ENCODE measurements at places on chromosomes 6 and 20. TPM values are rescaled to one million over a fixed set of nuclear protein-coding genes. Genes with fewer than 3 reads are reported as not detected.

DNA sequence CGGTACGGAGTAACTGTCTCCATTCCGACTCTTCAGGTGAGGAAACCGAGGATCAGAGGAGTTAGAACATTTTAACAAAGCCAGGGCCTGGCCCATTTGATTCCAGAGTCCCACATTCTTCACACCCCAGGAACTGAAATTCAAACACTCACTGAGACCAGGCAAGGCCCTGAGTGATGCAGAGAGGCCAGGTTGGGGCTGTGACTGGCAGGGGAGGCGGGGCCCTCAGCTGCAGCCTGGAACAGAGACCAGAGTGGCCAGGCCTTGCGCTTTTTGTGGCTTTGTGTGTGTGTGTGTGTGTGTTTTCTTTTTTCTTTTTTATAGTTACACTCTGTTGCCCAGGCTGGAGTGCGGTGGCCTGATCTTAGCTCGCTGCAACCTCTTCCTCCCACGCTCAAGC is 57.2 kb downstream of the BCAS4 start:
- DNase-seq: no peak
- H3K27me3 ChIP-seq: no peaks in the 10 kb centered on the region
- H3K4me3 ChIP-seq: no peak overlapping the region
- no peaks in the 10 kb centered on the region for H3K4me1 ChIP-seq

- H3K27ac ChIP-seq: no peak overlapping the region
- DNase-seq: no peak
- H3K4me1 ChIP-seq: no peaks in the 10 kb centered on the region
- H3K4me3 ChIP-seq: no peak overlapping the region
- peaks cover 4% of the 10 kb centered on the region for H3K27me3 ChIP-seq
- no peaks in the 10 kb centered on the region for H3K36me3 ChIP-seq
Measured at GRCh38 chr6:77686931-77687330, 34.1 kb downstream of the MEI4 start.

GRCh38 chr6:74731204-74731603 is 474.6 kb downstream of the COL12A1 start:
- peak; percentile 83 for DNase-seq
- H3K36me3 ChIP-seq: no peaks in the 10 kb centered on the region
- H3K4me3 ChIP-seq: no peak overlapping the region
- H3K27ac ChIP-seq: no peak overlapping the region
- no peaks in the 10 kb centered on the region for H3K27me3 ChIP-seq

FAM209A gene
- polyA plus RNA-seq: 0.13 TPM

PLCB4 gene
- polyA plus RNA-seq: 0.38 TPM

TRAPPC3L gene
- not detected for polyA plus RNA-seq

- H3K4me3 ChIP-seq: no peak overlapping the region
- no peak overlapping the region for H3K27ac ChIP-seq
- no peaks in the 10 kb centered on the region for H3K27me3 ChIP-seq
- no peak for DNase-seq
- no peaks in the 10 kb centered on the region for H3K36me3 ChIP-seq
Measured at GRCh38 chr6:88840796-88841539, 122.5 kb downstream of the RNGTT start.

DNA sequence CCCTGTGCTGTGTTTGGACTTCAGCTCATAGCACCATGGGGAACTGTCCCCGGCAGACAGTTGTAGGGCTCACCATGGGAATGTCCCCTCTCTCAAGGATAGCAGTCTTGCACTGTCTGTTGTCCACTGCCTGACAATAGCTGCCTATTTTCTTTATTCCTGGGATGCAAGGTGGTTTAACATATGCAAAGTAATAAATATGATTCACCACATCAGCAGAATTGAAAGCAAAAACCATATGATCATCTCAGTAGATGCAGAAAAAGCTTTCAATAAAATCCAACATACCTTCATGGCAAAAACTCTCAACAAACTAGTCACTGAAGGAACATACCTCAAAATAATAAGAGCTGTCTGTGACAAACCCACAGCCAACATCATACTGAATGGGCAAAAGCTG is 13.5 kb upstream of the LRP11 start:
- no peak overlapping the region for H3K27ac ChIP-seq
- no peaks in the 10 kb centered on the region for H3K4me1 ChIP-seq
- peaks cover 14% of the 10 kb centered on the region for H3K27me3 ChIP-seq
- H3K36me3 ChIP-seq: no peaks in the 10 kb centered on the region
- DNase-seq: no peak
- no peak overlapping the region for H3K4me3 ChIP-seq

GRCh38 chr6:38671885-38672467 is 31.0 kb downstream of the GLO1 start:
- H3K36me3 ChIP-seq: peaks cover 2% of the 10 kb centered on the region
- H3K27ac ChIP-seq: no peak overlapping the region
- DNase-seq: peak; percentile 60
- H3K4me1 ChIP-seq: peaks cover 15% of the 10 kb centered on the region
- H3K27me3 ChIP-seq: no peaks in the 10 kb centered on the region

GRCh38 chr20:44018942-44019637 is 104.4 kb downstream of the TOX2 start:
- no peaks in the 10 kb centered on the region for H3K36me3 ChIP-seq
- no peak overlapping the region for H3K4me3 ChIP-seq
- H3K27ac ChIP-seq: no peak overlapping the region
- peaks cover 39% of the 10 kb centered on the region for H3K4me1 ChIP-seq
- no peak for DNase-seq
- H3K27me3 ChIP-seq: no peaks in the 10 kb centered on the region

GRCh38 chr6:113168057-113168456 is 689.1 kb upstream of the MARCKS start:
- H3K4me3 ChIP-seq: no peak overlapping the region
- H3K4me1 ChIP-seq: peaks cover 6% of the 10 kb centered on the region
- no peak overlapping the region for H3K27ac ChIP-seq
- DNase-seq: no peak

DNA sequence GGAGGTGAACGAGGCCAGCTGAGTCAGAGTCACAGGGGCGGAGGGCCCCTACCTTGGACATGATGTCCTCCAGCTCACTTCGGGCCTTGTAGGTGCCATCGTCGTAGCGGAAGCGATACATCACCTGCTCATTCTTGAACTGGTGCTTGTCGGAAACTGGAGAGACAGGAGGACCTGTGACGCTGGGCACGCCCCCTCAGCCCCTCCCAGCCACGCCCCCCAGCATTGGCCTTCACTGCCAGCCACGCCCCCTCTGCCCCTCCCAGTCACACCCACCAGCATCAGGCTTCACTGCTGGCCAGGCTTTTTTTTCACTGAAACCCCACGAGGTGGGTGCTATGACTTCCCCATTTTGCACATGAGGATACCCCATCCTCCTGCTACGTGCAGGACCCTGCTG is 148.2 kb downstream of the PREX1 start:
- no peak for DNase-seq
- no peak overlapping the region for H3K27ac ChIP-seq
- peaks cover 29% of the 10 kb centered on the region for H3K36me3 ChIP-seq
- H3K27me3 ChIP-seq: no peaks in the 10 kb centered on the region
- H3K4me1 ChIP-seq: peaks cover 27% of the 10 kb centered on the region

GRCh38 chr6:23246896-23247295 is 677.5 kb downstream of the HDGFL1 start:
- DNase-seq: no peak
- no peaks in the 10 kb centered on the region for H3K27me3 ChIP-seq
- no peak overlapping the region for H3K27ac ChIP-seq
- no peak overlapping the region for H3K4me3 ChIP-seq

GRCh38 chr6:15375638-15376290 is 129.9 kb downstream of the JARID2 start:
- no peak for DNase-seq
- H3K27me3 ChIP-seq: no peaks in the 10 kb centered on the region
- no peak overlapping the region for H3K4me3 ChIP-seq
- no peaks in the 10 kb centered on the region for H3K36me3 ChIP-seq
- no peaks in the 10 kb centered on the region for H3K4me1 ChIP-seq
- H3K27ac ChIP-seq: no peak overlapping the region

DNA sequence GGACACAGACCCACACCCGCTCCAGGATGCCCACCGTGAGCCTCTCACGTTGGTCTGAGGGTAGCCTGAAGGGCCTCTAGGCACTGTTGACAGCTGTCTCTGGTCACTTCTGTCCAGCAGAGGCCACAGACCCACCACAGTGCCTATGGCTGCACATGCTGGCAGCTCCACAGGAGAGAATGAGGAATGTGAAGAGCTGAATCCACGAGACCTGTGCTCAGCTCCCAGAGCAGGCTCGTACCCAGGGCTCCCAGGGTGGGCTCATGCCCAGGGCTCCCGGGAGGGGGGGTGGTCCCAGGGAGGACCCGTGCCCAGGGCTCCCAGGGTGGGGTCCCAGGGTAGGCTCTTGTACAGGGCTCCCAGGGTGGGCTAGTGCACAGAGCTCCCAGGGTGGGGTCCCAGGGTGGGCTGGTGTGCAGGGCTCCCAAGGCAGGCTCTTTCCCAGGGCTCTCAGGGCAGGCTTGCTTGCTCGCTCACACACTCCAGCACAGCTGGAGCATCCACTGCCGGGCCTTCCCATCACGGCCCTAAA is 201.0 kb downstream of the SYNDIG1 start:
- no peaks in the 10 kb centered on the region for H3K4me1 ChIP-seq
- no peaks in the 10 kb centered on the region for H3K36me3 ChIP-seq
- no peak overlapping the region for H3K4me3 ChIP-seq
- DNase-seq: no peak

BPIFB3 gene
- polyA plus RNA-seq: not detected

GRCh38 chr6:10626154-10626741 is 68.2 kb downstream of the C6orf52 start:
- peaks cover 2% of the 10 kb centered on the region for H3K36me3 ChIP-seq
- H3K27ac ChIP-seq: no peak overlapping the region
- H3K4me1 ChIP-seq: no peaks in the 10 kb centered on the region
- no peak overlapping the region for H3K4me3 ChIP-seq
- H3K27me3 ChIP-seq: no peaks in the 10 kb centered on the region

GRCh38 chr20:36777167-36777566 is 3.6 kb upstream of the DSN1 start:
- no peaks in the 10 kb centered on the region for H3K36me3 ChIP-seq
- H3K27ac ChIP-seq: no peak overlapping the region
- DNase-seq: no peak
- H3K4me3 ChIP-seq: no peak overlapping the region
- peaks cover 9% of the 10 kb centered on the region for H3K4me1 ChIP-seq

GRCh38 chr6:91155129-91155785 is 568.4 kb upstream of the MAP3K7 start:
- H3K36me3 ChIP-seq: no peaks in the 10 kb centered on the region
- H3K27me3 ChIP-seq: no peaks in the 10 kb centered on the region
- H3K27ac ChIP-seq: no peak overlapping the region

ENPP3 gene
- not detected for polyA plus RNA-seq

GRCh38 chr6:89952686-89953085 is 58.4 kb downstream of the GJA10 start:
- peaks cover 8% of the 10 kb centered on the region for H3K4me1 ChIP-seq
- H3K27me3 ChIP-seq: no peaks in the 10 kb centered on the region
- no peak overlapping the region for H3K4me3 ChIP-seq
- H3K27ac ChIP-seq: no peak overlapping the region

DNA sequence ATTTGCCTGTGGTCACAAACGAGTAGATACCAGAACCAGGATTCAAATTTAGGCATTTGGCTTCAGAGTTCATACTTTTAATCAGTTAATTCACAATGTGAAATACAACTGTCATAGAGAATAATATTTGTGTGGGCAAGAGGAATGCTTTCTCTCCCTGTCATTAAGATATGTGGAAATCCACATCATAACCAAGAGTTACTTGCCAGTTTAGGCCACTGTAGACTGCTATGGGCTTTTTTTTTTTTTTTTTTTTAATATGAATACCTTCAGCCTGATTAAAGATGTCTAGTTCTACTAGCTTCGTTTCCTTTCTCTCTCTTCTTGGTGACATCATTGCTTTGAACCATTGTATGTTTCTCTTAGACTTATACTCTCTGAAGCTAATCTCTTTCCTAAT is 244.9 kb downstream of the ZFAND3 start:
- H3K36me3 ChIP-seq: peaks cover 7% of the 10 kb centered on the region
- DNase-seq: no peak
- no peaks in the 10 kb centered on the region for H3K27me3 ChIP-seq
- H3K4me3 ChIP-seq: no peak overlapping the region
- no peaks in the 10 kb centered on the region for H3K4me1 ChIP-seq

GRCh38 chr6:55049866-55050265 is 124.4 kb upstream of the HCRTR2 start:
- no peaks in the 10 kb centered on the region for H3K4me1 ChIP-seq
- H3K27me3 ChIP-seq: no peaks in the 10 kb centered on the region
- no peaks in the 10 kb centered on the region for H3K36me3 ChIP-seq
- H3K4me3 ChIP-seq: no peak overlapping the region

DNA sequence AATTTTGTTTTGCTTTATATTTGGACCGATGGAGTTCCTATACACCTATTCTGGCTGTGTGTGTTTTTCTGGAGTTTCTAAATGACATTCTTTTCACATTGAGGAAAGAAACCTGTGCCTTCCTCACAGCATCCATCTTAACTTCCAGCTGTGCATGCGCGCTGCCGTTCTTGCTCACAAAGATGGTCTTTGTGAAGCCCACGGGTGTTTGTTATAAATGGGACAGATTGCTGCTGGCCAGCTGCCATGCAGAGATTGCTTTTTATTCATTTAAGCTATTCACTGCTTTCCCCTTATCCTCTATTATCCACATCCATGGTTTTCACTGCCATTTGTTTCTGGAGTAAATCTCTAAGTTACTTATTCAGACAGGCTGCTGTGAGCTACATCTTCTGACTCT is 54.2 kb downstream of the SYNDIG1 start:
- H3K36me3 ChIP-seq: no peaks in the 10 kb centered on the region
- H3K27ac ChIP-seq: no peak overlapping the region
- no peaks in the 10 kb centered on the region for H3K4me1 ChIP-seq
- H3K4me3 ChIP-seq: no peak overlapping the region
- DNase-seq: no peak

DNA sequence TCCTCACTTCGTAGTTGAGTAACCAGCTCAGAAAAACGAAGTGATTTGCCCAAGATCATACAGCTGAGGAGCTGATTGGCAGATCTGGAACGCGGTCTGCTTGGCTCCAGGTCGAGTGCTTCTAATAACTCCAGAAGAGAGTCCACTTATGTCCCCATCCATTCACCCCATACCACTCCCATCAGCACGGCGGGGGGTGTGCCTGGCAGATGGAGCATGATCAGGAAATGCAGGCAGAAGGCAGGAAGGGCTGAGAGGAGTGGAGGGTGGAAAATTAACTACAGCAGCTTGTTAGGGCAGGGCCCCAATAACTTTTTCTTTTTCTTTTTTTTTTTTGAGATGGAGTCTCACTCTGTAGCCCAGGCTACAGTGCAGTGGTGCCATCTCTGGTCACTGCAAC is 15.0 kb downstream of the FITM2 start:
- H3K27ac ChIP-seq: no peak overlapping the region
- H3K4me3 ChIP-seq: no peak overlapping the region
- H3K36me3 ChIP-seq: no peaks in the 10 kb centered on the region
- DNase-seq: no peak
- no peaks in the 10 kb centered on the region for H3K27me3 ChIP-seq
- no peaks in the 10 kb centered on the region for H3K4me1 ChIP-seq

- DNase-seq: no peak
- no peak overlapping the region for H3K4me3 ChIP-seq
- H3K4me1 ChIP-seq: no peaks in the 10 kb centered on the region
Measured at GRCh38 chr6:111673937-111674336, 68.3 kb upstream of the TRAF3IP2 start.

DNA sequence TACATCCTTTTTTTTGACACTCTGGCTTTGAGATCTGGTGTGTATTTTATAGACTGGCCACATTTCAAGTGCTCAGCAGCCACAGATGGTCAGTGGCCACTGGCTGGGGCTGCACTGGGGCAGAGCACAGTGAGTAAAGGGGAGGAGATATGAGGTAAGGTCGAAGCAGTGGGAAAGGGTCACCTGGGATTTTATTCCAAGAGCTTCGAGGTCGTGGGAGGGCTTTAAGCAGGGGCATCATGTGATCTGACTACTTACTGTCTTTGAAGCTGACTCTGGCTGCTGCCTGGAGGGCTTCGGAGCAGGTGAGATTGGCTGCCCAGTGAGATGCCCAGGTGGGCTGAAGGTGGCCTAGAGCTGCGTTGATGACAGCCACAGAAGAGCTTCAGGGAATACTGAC is 6.7 kb downstream of the C20orf203 start:
- no peaks in the 10 kb centered on the region for H3K36me3 ChIP-seq
- H3K27me3 ChIP-seq: no peaks in the 10 kb centered on the region
- DNase-seq: no peak
- peaks cover 3% of the 10 kb centered on the region for H3K4me1 ChIP-seq

Measured in endothelial cell of umbilical vein (primary cell).